ENCODE measurements at places on chromosomes 6 and 20. TPM values are rescaled to one million over a fixed set of nuclear protein-coding genes. Genes with fewer than 3 reads are reported as not detected.

Gene RAET1E
- total RNA-seq: 2.6 TPM

Gene C4A
- total RNA-seq: 0.48 TPM

Gene MACROD2
- 1.1 TPM for total RNA-seq

Gene THBS2
- total RNA-seq: not detected

Gene CASS4
- total RNA-seq: 0.09 TPM

Gene HLA-DQB2
- total RNA-seq: not detected

Gene C20orf144
- 0.12 TPM for total RNA-seq
